ENCODE measurements at places on chromosomes 2 and 18. TPM values are rescaled to one million over a fixed set of nuclear protein-coding genes. Genes with fewer than 3 reads are reported as not detected.

Gene SKOR2
- not detected for polyA plus RNA-seq

DNA sequence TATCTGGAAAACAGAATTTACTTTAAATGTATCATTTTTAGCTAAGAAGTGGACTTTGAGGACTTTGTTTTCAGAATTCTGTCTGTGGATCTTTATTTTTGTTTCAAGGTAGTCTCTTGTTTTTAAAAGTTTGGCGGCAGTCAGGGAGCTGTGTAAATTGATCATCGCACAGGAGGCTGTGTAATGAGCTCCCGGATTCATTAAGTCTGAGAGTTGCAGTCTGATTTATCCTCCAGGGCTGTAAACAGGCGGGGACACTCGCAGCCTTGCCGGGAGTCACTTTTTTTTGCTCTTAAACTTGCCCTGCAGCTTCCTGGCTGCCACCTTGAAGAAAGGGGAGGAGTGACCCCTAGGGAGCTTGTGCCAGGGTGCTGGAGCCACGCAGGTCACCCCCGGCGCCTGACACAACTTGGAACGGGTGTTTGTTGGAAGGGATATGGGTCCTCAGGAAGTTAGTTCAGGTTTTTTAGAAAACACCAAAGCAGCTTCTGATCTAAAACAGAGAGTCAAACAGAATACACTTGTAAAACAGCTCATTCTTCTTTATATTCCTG lies 76.2 kb downstream of the DCDC2C start:
- no peaks in the 10 kb centered on the region for H3K27me3 ChIP-seq
- H3K4me3 ChIP-seq: no peak overlapping the region
- no peaks in the 10 kb centered on the region for H3K4me1 ChIP-seq
- no peaks in the 10 kb centered on the region for H3K36me3 ChIP-seq
- DNase-seq: no peak

Gene COL6A3
- 0.16 TPM for polyA plus RNA-seq

DNA sequence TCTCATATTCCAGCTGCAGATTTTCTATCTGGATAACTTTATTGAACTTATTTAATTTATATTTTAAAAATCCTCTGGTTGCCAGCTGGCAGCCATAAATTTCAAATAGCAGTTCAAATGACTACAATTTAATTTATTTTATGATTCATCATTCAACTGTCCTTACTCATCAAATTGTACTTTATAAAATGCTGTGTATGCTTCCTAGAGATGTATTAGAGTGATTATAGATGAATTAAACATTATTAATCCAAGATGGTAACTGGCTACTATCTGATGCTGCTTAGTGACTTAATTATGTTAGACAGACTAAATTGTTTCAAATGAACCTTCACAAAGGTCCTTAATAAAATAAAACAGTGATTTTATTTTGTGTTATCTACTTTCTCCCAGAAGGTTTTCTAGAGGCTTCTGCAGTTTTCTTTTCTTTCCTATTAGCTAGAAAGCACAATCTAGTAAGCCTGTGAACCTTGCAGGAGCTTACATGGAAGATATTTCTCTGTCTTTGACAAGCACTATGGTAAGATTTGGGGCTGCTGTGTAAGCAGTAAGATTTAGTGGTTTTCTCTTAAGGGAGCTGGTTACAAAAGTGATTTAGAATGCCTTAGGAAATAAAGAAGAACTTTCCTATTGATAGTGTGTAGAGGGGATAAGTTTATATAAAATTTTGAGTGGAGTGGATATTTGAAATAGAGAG lies 322.3 kb downstream of the FSIP2 start:
- DNase-seq: no peak
- no peaks in the 10 kb centered on the region for H3K4me1 ChIP-seq
- no peaks in the 10 kb centered on the region for H3K36me3 ChIP-seq
- no peaks in the 10 kb centered on the region for H3K27me3 ChIP-seq
- H3K27ac ChIP-seq: no peak overlapping the region

GRCh38 chr2:158034198-158034866 lies 67.3 kb upstream of the UPP2 start:
- no peaks in the 10 kb centered on the region for H3K4me1 ChIP-seq
- H3K27me3 ChIP-seq: no peaks in the 10 kb centered on the region
- no peak overlapping the region for H3K27ac ChIP-seq
- no peaks in the 10 kb centered on the region for H3K36me3 ChIP-seq

DNA sequence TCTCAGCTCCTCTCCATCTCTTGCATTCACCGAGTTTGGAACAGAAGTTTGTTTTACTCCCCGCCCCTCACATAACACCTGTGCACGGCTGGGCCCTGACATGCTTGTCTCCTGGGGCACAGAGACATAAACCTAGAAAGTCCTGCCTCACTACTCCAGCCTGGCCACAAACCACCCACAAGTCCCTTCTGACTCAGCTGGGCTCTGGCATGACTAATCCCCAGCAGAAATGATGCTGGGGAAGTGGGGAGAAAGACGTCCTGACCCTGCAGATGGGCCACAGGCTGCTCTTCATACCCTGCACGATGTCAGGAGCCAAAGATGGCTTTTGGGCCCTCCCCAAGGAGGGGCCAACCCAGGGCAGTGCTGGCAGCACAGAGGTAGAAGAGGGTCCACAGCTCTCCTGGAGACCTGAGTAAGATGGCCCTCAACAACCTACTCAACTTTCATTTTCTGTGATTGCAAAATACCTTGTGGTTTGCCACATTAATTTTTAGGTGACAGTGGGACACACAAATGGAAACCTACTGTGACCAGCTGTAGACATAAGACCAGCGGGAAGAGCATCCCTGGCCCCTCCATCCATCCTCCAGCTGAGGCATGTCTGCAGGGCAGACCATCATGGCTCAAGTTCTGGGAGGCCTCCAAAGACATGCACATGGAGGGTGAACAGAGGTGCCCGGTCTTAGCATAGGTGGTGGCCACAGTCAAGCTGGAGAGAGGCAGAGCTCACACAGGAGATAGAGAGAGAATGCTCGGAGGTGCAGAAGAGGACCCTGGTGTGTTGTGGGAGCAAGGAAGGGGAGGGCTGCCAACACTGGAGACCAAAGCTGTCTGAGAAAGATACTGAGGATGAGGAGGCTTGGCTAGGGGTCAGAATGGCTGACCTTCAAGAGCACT lies 40.0 kb downstream of the DNMT3A start:
- H3K4me3 ChIP-seq: peak overlapping the region; percentile 43
- peak; percentile 95 for DNase-seq
- peak overlapping the region; percentile 54 for H3K27ac ChIP-seq
- H3K36me3 ChIP-seq: peaks cover 10% of the 10 kb centered on the region
- no peaks in the 10 kb centered on the region for H3K27me3 ChIP-seq
- peaks cover 36% of the 10 kb centered on the region for H3K4me1 ChIP-seq

DNA sequence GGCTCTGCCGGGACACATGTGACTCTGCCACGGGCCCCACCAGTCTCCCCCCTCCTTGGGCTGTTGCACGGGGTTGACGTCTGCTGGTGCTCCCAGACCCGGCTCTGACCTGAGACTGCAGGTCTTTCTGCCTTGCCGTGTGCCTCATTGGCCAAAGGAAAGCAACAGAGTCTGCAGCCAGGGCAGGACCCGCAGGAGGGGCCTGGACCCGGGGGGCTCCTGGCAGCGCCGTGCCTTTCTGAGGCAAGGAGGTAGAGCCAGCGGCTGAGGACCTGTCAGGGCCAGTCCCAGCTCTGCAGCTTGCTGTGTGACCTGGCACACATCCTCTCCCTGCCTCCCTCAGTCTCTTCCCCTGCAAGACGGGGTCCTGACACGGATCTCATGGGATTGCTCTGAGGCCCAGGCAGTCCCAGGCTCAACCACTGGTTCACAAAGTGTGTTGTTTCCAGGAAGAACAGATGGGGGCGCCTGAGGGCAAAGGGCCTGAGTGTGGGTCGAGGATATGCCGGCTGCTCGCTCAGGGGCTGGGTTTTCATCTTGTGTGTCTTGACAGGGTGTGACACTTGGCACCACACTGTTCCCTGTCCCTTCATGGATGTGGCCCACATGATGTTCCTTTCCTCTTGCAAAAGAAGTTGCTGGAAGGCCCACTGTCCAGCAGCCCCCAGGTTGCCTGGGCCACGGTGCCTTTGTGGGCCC lies 9.0 kb downstream of the CAPN10 start:
- DNase-seq: no peak
- H3K4me3 ChIP-seq: no peak overlapping the region
- no peaks in the 10 kb centered on the region for H3K27me3 ChIP-seq
- H3K27ac ChIP-seq: no peak overlapping the region
- peaks cover 24% of the 10 kb centered on the region for H3K36me3 ChIP-seq

- no peak for DNase-seq
- H3K27ac ChIP-seq: no peak overlapping the region
- H3K4me1 ChIP-seq: peaks cover 8% of the 10 kb centered on the region
- no peaks in the 10 kb centered on the region for H3K27me3 ChIP-seq
- H3K36me3 ChIP-seq: no peaks in the 10 kb centered on the region
Observed at GRCh38 chr2:23388756-23389514, 4.0 kb downstream of the KLHL29 start.

Measured in GM12878 (cell line).